ENCODE measurements at places on chromosomes 4 and X. TPM values are rescaled to one million over a fixed set of nuclear protein-coding genes. Genes with fewer than 3 reads are reported as not detected.

- no peak for DNase-seq
Measured at GRCh38 chrX:85419293-85419692, 39.8 kb upstream of the POF1B start.

GRCh38 chr4:53986062-53986461 is 78.3 kb downstream of the CHIC2 start:
- no peak for DNase-seq

DNA sequence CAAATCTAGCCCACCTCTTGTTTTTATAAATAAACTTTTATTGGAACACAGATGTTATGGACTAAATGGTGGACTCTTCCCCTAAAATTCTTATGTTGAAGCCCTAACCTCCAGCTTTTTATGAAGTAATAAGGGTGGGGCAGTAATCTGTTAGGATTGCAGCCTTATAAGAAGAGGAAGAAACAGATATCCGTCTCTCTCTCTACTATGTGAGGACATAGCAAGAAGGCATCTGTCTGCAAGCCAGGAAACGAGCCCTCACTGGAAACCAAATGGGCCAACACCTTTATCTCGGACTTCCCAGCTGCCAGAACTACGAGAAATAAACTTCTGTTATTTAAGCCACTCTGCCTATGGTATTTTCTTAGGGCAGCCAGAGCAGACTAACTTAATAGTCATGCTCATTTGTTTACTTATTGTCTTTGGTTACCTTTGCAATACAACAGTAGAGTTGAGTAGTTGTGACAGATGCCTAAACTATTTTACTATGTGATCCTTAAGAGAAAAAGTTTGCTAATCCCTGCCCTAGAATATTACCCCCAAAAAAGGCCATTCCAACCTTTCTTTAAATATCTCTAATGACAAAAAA is 67.4 kb downstream of the MANBA start:
- DNase-seq, result no peak

- DNase-seq, result no peak
Measured at GRCh38 chr4:128291096-128291495, 3.5 kb upstream of the PGRMC2 start.

FOXR2 gene
- total RNA-seq, result not detected

PDK3 gene
- 9.0 TPM for total RNA-seq

GRCh38 chrX:17021851-17022604 is 75.6 kb downstream of the REPS2 start:
- DNase-seq, result no peak

GRCh38 chr4:67575232-67576058 is 16.9 kb downstream of the STAP1 start:
- DNase-seq, result no peak

NDNF gene
- total RNA-seq, result 9.8 TPM

GRCh38 chr4:100696531-100696930 is 178.7 kb upstream of the EMCN start:
- DNase-seq, result no peak

ATP2B3 gene
- not detected for total RNA-seq

- no peak for DNase-seq
Measured at GRCh38 chr4:141009931-141010330, 123.3 kb downstream of the RNF150 start.

DNA sequence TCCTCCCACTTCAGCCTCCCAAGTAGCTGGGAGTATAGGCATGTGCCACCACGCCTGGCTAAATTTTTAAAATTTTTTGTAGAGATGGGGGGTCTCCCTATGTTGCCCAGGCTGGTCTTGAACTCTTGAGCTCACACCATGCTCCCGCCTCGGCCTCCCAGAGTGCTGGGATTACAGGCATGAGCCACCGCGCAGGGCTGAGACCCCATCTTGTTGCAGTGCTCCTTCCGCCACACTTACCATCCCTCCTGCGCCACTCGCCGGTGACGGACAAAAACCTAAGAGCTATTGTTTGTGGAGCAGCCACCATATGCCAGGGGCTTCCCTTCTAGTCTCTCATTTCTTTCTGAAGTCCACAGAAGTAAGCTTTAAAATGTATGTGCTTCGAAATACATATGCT is 34.5 kb downstream of the NSG1 start:
- DNase-seq, result no peak

DNA sequence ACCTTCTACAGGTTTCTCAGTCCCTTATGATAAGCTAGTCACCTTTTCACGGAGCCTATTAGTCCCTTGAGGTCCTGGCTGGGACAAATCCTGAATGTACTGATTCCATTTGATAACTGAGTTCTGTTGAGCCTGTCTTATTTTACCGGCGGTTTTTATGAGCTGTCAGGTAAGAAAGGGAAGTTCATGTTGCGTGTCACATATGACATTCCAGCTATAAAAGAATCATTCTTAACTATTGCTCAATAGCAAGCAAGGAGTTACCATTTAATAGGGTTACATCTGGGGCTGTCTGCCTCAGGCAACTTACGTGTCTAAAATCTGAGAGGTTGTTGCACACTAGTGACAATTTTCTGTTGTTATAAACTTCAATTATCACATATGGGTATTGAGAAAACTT is 394.6 kb downstream of the TECRL start:
- DNase-seq, result no peak

DNA sequence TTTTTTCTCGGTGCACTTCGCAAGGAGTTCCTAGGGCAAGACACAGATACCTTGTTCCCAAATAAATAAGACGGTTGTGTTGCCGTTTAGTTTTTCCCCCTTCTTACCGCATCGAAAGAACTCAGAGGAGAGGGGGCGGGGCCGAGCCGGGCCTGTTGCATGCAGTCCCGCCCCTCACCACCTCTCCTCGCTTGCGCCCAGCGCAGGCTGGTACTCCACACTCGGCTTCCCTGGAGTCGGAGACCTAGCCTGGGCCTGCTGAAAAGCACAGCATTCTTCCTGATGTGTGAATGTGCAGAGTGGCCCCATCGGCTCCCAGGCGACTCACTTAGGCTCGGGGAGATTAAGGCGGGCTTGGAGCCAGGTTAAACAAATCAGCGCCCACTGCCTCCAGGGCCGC is 26.1 kb upstream of the VMA21 start:
- DNase-seq, result no peak

RIPPLY1 gene
- not detected for total RNA-seq

PLAC1 gene
- total RNA-seq, result not detected

DNA sequence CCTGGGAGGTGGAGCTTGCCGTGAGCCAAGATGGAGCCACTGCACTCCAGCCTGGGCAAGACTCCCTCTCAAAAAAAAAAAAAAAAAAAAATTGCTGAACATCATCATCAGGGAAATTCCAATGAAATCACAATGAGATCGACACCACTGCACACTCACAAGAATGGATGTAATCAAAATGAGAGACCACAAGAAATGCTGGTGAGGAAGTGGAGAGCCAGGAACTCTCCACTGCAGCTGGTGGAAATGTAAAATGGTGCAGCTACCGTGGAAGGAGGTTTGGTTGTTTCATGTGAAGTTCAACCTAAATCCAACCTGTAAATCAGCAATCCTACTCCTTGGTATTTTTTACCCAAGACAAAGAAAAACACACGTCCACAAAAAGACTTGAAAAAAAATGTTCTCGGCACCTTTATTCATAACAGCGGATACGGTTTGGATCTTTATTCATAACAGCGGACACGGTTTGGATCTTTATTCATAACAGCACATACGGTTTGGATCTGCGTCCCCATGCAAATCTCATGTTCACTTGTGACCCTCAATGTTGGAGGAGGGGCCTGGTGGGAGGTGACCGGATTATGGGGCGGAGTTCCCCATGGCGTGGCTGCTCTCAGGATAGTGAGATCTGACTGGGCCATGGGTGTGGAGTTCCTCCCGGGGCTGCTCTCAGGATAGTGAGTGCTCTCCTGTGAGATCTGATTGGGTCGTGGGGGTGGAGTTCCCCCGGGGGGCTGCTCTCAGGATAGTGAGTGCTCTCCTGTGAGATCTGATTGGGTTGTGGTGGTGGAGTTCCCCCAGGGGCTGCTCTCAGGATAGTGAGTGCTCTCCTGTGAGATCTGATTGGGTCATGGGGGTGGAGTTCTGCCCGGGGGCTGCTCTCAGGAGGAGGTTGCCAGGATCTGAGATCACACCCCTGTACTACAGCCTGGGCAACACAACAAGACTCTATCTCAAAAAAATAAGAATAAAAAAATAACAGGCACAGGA is 7.7 kb downstream of the GAK start:
- peak; percentile 93 for DNase-seq

GRCh38 chr4:68342134-68342533 is 7.8 kb downstream of the YTHDC1 start:
- DNase-seq, result no peak

SPRY1 gene
- 5.1 TPM for total RNA-seq

DNA sequence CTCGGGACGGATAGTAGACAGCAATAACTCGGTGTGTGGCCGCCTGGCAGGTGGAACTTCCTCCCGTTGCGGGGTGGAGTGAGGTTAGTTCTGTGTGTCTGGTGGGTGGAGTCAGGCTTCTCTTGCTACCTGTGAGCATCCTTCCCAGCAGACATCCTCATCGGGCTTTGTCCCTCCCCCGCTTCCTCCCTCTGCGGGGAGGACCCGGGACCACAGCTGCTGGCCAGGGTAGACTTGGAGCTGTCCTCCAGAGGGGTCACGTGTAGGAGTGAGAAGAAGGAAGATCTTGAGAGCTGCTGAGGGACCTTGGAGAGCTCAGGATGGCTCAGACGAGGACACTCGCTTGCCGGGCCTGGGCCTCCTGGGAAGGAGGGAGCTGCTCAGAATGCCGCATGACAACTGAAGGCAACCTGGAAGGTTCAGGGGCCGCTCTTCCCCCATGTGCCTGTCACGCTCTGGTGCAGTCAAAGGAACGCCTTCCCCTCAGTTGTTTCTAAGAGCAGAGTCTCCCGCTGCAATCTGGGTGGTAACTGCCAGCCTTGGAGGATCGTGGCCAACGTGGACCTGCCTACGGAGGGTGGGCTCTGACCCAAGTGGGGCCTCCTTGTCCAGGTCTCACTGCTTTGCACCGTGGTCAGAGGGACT is 5.7 kb upstream of the MSANTD1 start:
- DNase-seq, result no peak

GRCh38 chrX:123190096-123190495 is 6.0 kb downstream of the GRIA3 start:
- DNase-seq, result no peak

All from osteoblast (primary cell).